ENCODE measurements at places on chromosomes 5 and 9.

- no peak for DNase-seq
Observed at GRCh38 chr9:88926781-88927505, 64.3 kb upstream of the S1PR3 start.

DNA sequence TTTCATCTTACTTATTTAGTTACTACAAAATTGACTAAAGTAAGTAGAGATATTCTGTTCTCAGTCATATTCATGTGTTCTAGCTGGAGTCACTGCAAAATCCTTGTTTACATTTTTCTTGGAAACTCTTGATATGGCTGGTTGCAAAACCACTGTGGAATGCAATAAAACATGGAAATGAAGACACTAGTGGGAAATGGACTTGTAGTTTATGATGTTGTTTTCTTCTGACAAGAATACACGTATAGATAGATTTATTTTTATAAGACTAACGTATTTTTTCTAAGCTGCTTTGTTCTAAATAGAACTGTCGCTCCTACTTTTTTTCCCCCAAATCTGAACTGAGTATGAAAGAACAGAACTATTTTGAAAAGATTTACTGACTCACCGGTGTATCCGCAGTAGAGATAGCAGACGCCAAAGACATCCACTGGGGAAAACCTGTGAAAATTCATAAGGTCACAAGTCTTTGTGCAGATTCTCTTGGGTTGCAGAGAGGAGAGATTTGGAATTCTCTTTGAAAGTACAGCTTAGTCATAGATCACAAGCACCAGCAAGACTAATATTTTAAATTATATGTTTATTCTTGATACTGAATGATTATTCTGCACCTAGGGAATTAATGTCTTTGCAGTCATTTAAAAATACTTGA is 119.6 kb upstream of the TAF11L2 start:
- no peak for DNase-seq

GRCh38 chr9:9764821-9765220 is 848.0 kb downstream of the PTPRD start:
- DNase-seq, result no peak

- no peak for DNase-seq
Observed at GRCh38 chr5:142884029-142884428, 113.9 kb downstream of the ARHGAP26 start.

DNA sequence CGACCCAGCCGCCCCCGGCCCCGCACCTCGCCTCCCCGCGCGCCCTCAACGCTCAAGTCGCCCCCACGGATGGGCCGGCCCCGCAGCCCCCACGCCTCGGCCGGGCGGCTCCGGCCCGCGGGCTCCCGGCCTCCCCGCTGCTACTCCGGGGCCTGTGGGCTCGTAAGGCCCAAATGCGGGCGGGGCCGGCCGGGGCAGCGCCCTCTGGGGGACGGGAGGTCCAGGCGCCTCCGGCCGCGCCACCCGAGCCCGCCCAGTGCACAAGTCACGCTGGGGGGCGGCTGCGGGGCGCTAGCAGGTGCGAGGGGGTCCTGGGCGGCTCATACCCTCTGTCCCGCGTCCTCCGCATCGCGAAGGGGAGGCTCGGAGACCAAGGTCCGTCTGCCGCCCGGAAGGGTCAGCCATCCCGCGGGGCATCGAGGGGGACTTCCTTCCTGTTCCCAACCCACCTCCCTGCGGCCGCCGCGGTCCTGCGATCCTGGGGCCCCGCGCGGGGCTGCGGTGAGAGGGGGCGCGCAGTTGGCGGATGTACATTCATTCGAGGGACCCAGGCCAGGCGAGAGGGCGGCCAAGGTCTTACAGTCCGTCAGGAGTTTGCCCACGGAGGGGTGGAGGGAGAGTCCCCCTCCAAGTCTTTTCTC is at the start of gene CIZ1:
Gene CIZ1 (minus strand): TSS at position 167 of the 641 bp plus-strand sequence. CDS start 715 bp downstream, outside the sequence.
- DNase-seq, result peak; percentile 87

GRCh38 chr5:35188031-35188457 is 42.2 kb downstream of the PRLR start:
- DNase-seq, result peak; percentile 47

GRCh38 chr5:83401122-83401731 is 70.3 kb upstream of the VCAN start:
- no peak for DNase-seq

DNA sequence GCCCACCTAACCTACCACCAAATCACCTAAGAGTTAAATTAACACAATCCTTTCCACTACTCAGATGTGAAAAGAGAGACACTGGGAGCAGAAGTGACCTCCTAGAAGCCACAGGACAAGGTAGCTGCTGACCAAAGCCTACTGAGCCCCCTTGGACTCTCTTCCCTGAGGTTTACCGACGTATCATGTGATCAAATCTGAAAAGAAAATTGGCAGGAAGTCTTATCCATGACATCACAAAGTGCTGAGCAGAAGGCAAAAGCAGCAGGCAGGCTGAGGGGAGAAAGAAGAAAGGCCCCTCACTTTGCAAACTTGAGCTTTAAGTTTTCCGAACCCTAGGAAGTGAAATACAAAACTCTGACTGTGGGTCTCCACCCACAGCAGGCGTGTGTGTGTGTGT is 11.1 kb downstream of the PRELID2 start:
- no peak for DNase-seq

- DNase-seq, result no peak
Observed at GRCh38 chr5:107100121-107100520, 570.6 kb downstream of the EFNA5 start.

GRCh38 chr5:141356950-141357349 is 2.1 kb downstream of the PCDHGA4 start:
- DNase-seq, result no peak

- no peak for DNase-seq
Observed at GRCh38 chr9:108755979-108756378, 99.8 kb downstream of the ACTL7B start.

DNA sequence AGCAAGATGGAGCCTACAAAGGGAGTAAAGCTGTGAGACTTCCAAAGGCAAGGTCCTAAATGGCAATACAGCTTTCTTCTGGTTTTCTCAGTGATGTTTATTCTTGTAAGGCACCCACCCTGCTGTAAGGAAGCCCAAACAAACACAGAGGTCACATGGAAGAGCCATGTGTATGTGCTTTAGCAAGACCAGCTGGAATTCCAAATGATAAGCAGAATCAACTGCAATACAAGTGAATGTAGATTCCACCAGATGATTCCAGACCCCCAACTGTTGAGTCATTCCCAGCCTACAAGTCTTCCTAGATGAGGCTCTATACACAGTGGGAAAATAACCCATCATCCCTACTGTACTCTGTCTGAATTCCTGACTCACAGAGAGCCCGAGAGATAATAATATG is 122.8 kb downstream of the DEPDC1B start:
- no peak for DNase-seq

DNA sequence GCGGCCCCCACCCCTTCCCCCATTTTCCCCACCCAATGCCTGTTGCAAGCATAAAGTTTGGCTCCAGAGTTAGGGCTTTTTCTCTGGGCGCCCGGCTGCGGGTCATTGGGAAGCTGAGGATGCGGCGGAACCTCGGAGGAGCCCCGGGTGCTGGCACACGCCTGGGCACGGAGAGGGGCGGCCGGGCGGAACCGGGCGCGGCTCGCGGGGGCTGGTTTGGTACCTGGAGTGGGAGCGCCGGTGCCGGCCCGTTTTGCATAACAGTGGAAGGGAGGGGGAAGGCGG is 1.2 kb downstream of the PPARGC1B start:
- no peak for DNase-seq

DNA sequence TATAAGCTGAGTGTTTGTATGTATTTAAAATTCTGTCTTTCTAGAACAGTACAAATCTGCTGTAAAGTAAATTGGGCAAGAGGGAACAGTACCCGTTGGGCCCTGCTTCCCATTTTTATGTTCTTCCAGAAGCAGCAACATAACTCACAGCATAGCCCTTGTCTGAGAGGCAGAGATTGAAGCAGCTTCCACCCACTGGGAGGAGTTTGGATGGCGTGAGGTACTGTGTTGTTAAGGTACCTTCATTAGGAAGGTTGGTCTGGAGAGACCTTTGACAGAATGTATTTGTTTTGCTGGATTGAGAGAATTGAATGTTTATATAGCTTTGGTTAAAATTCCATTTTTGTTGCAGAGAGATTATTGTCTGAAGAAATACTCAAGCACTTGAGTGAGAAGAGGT is 24.8 kb downstream of the RAI14 start:
- no peak for DNase-seq

GRCh38 chr5:138725818-138726416 is 27.3 kb upstream of the CTNNA1 start:
- DNase-seq, result no peak

GRCh38 chr5:28957450-28957849 is 1919.1 kb upstream of the CDH9 start:
- no peak for DNase-seq

DNA sequence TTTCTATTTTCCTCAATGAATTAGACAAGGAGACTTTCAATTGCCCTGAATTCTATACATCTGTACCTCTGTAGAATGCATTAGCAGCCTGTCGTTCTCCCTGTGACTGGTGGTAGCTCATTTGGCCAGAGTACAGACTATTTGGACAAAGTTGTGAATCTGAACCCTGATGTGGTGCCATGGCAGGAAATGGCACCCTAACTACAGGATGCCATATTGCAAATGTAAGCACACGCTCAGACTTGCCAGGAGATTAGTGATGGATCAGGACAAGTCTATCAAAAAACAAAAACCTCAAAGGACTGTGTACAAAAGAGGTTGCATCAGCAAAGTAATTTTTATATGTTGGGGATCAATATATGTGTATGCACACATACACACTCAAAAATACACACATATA is 58.3 kb downstream of the SVEP1 start:
- DNase-seq, result no peak

DNA sequence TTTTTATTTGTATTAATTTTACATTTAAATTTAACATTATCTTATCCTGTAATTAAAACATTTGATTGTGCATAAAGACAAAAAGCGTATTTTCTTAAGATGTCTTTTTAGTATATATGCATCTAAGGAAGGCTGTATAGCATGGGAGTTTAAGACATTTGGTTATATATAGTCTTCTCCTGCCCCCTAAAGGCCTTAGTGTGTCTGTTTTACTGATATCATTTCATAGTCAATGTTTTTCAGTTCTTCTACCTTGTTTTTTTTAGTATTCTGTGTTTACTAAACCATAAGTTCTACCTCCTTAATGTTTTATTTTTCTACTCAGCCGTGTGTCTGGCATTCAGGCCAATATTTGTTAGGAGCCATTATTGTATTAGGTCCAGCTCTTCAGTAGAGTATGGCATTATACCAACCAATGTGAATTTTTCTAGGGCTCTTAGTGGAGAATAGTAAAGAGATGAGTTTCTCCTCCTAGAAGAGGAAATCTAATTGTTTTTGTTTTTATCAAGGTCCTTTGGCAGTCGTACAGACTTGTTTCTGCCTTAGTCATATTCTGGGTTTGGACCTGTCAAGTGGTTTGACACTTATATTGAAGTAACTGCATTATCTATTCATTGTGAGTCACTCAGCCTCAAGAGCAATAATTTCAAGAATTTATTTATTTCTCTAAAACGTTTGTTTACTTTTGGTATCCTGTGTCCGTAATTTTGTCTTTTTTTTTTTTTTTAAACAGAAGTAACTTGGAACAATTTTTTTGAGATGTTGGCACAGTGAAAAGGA is 74.8 kb downstream of the SLF1 start:
- peak; percentile 10 for DNase-seq

DNA sequence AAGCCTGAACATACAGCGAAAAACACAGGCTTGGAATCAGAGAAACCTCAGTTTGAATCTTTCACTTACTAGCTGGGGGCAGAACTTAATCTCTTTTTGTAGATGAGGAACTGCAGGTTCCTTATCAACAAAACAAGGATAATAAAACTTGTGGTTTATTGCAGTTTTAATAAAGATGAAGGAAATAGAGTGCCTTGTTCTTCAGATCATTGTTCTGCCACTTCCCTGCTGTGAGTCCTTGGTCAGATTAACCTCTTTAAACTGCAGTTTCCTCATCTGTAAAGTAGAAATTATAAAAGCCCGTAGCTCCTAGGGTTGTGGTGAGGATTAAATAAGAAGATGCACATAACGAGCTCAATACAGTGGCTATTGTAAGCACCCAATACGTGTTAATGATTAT is 57.4 kb downstream of the FEM1C start:
- no peak for DNase-seq

GRCh38 chr5:81151546-81151945 is 81.6 kb upstream of the CKMT2 start:
- no peak for DNase-seq

DNA sequence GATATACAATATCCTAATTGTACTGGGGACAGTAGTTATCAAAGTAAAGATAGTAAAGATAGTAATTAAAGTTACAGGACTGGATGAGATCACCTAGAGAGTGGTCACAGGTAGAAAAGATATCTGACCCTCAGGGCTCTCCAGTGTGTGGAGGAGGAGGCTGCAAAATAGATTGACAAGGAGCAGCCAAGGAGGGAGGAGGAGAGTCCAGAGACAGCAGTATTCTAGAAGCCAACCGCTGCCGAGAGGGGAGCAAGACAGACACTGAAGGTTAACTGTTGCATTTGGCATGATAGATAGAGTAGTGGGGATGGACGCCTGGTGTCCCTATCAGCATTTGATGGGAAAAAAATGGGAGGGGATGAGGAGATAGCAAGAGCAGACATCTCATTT is 17.0 kb upstream of the F2RL1 start:
- DNase-seq, result no peak

DNA sequence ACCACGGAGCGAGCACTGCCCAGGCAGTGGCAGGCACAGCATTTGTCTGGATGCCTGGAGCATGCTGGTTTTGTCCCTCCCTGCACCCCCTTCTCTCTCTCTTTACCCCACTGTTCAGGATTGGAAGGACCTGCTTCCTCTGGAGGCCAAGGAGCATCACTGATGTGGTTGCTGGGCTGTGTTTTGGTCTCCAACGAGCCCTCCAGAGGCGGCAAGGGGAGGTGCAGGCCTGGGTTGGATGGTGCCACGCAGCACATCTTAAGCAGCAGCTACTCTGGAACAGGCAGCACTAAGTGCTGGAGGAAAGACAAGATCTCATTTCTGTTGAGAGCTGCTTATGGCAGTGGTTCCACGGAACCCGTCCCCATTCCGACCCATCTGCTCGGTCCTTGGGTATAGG is 139.6 kb downstream of the CMYA5 start:
- peak; percentile 4 for DNase-seq

GRCh38 chr9:91530829-91531228 is 107.2 kb upstream of the NFIL3 start:
- DNase-seq, result no peak

DNA sequence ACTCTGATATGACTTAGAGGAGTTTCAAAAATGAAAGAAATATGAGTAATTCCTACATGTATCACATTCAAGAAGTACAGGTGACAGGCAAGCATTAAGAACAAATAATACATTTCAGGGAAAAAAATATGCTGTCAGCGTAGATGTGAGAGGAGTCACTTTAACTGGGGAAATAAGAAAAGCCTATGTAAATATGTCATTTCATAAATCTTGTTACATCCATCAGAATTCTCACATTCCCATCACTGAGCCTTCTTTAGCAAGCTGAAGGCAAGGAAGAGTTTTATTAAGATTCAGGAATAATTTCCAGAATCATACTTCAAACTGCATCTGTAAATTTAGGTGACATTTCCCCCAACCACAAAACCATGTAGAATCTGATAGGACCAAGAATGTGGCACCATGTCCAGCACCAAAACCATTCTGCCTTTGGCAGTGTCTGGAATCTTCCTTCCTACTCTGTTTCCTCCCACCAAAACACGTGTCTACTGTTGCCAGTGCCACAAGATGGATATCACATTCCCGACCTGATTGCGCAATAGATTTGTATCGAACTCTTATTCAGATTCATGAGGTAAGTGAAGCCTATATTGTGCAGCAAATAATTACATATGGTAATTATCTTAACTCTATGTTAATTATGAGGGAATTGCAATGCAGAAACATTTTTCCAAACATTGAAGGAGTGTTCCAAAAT is 690.9 kb downstream of the ISL1 start:
- no peak for DNase-seq
